ENCODE measurements at places on chromosomes 3 and 15.

- DNase-seq, result no peak
Observed at GRCh38 chr3:78754066-78754743, 1013.6 kb downstream of the ROBO1 start.

- DNase-seq, result no peak
Observed at GRCh38 chr3:170623524-170623923, 37.6 kb upstream of the SLC7A14 start.

GRCh38 chr3:98504539-98504938 lies 7.1 kb downstream of the OR5K2 start:
- no peak for DNase-seq

DNA sequence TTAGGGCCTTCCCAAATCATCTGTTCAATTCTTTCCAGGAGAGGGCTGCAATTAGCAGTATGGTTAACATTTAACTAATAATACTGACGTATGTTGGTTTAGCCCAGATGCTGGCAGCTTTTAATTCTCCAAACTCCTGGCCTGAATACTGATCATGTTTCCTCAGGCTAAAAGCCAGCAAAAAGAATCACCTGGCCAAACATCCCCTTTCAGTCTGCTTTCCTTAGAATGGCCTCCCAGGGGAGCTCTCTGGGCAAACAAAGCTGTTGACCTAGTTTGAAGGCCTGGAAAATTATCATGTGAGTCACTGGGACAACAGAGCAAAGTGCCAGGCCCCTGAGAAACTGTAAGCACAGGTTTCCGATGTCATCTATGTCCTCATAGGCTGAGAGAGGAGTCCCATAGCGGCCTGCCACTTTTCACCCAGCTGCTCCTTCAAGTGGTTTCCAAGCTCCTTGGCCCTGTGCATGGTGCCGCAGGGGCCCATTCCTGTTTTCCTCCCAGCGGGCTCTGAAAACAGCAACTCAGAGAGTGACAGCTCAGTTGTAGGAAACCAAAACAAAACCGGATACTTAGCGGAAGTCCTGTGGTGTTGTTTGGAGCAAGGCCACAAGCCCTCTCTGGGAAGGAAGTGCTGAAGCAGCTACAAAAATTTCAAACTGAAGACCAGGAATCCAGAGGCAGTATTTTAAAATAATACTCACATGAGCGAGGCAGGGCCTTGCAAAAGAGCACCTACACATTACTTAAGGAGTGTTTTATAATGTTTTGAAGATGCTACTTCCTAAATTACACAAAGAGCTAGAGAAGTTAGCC lies 36.5 kb upstream of the RAB11A start:
- DNase-seq, result peak; percentile 28

GRCh38 chr3:44890852-44891251 lies 16.4 kb downstream of the TGM4 start:
- DNase-seq, result no peak

GRCh38 chr15:24954783-24955530 lies at the start of the genes SNRPN and SNURF:
SNRPN (plus strand) TSS chr15:24954987; CDS start chr15:24974454, 19,467 bp downstream.
SNURF (plus strand) TSS chr15:24954987; CDS start chr15:24955049, 62 bp downstream.
- peak; percentile 38 for DNase-seq

DNA sequence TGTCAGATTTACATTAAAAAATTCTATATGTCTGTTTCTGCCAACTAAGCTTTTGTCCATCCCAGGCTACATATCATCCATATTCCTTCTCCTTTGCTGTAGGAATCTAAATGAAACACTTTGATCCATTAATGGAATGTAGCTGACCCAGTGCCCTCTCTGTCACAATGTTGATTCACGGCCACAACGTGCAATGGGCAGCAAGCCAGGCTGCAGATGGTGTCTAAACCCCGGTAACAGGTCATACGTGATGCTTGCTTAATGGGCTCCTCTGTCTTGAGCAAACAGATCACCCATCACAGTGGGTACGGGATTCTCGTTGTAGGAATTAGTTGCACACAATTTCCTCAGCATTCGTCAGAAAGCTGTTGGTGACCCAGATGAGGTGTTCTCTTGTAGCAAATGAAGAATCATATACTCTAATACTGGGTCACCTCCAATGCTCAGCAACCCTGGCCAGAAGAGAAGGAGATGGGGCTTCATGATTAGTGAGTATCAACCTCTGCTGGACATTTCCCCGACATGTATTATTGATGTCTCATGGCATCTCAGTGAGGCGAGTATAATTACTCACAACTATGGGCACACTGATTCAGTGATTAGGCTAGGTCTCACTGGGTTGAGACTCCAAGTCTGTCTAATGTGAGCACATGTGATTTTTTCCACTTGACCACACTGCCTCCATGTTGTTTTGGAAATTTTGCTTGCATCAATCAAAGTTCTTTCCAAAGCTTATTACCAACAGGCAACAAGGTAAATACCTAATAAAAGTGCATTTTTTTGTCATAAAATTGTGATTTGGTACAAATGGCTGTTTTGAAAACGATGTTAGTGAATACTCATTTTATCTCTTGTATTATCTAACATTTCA lies 12.9 kb upstream of the DCBLD2 start:
- no peak for DNase-seq

DNA sequence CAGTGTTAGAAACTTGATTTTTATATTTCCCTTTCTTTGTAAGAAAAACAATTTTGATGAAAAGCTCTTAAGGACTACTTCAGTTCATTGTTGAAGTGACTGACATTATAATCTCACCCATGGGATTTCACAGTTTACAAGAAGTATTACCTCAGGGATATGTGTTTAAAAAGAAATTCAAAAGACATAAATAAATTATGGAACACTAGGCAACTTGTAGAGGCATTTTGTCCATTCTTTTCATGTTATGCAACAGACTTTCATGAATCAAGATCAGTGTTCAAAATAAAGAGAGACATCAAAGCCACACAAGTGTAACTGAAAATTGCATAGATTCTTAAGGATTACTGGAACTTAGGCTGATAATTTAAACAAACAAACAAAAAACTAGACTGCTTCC lies 196.8 kb upstream of the AGTR1 start:
- DNase-seq, result no peak

DNA sequence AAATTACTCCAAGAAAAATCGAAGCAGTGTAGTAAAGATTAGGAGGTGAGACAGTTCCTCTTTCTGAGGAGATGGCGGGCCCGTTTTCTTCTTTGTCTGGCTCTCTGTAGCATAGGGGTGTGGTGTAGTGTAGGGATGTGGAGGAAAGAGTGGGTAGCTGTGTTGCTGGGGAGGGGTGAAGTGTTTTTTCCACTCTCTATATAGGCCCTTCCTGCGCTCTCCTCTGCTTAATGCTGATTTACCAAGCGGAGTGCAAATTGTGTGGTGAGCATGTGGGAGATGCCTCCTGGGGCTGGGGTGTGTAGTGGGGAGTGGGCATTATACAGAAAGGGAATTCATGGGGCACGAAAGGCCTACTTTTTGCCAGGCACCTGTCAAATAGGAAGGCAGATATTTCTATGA lies 94.9 kb downstream of the ST6GAL1 start:
- DNase-seq, result peak; percentile 71

GRCh38 chr3:138600100-138600745 lies 6.2 kb upstream of the CEP70 start:
- no peak for DNase-seq

DNA sequence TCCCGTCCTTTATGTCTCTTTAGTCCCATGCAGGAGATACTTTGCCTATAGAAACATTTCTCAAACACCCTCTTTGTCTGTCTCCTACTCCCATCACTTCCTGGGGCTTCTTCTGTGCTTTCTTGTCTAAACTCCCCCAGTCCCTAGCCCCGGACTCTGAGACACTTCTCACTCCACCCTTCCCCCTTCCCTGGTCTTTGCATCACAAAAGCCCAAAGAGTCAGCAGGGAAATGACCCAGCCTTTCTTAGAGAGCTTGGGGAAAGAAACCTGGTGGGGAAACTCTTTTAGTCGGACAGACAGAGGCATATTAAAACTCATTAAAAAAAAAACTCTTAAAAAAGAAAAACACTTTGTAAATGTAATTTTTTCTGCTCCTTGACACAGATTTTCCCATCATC lies 211.2 kb downstream of the TJP1 start:
- no peak for DNase-seq

DNA sequence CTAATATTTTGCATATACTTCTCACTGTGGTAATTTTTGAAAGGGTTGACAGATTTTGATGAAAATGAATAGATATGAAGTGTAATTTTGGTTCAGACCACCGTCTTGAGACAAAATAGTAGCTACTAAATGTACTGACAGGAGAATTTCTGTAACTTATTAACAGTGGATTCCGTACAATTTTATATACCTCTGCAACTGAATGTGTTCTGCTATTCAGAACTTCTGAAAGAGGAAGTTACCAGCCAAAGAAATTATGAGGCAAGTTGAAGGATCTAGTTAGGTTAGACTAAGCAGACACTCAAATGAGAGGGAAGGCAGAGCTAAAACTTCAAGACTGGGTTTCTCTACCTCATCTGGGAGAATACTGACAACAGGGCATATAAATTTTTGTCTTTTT lies 29.4 kb downstream of the GAP43 start:
- no peak for DNase-seq

- DNase-seq, result no peak
Observed at GRCh38 chr3:13206799-13207577, 133.8 kb upstream of the IQSEC1 start.
